NCI-H187 (cell line): ENCODE measurements at places on chromosomes 7 and 10.

DNA sequence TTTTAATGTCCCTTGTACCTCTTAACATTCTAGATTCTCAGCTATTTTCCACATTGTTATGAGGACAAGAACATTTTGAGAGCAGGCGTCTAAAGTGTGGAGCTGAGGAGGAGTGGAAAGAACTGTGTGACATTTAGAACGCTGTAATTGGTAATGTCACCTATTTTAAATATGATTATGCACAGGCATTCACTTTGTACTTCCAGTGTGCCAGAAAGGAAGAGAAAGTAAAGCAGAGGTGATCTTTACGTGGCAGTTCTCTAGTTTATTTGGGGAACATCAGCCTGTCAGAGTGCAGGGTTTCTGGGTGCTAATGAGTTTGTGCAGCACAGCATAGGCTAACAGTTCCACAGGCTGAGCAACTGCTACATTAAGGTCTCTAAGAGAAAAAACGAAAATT is 498.4 kb upstream of the POM121L12 start:
- DNase-seq: no peak

DNA sequence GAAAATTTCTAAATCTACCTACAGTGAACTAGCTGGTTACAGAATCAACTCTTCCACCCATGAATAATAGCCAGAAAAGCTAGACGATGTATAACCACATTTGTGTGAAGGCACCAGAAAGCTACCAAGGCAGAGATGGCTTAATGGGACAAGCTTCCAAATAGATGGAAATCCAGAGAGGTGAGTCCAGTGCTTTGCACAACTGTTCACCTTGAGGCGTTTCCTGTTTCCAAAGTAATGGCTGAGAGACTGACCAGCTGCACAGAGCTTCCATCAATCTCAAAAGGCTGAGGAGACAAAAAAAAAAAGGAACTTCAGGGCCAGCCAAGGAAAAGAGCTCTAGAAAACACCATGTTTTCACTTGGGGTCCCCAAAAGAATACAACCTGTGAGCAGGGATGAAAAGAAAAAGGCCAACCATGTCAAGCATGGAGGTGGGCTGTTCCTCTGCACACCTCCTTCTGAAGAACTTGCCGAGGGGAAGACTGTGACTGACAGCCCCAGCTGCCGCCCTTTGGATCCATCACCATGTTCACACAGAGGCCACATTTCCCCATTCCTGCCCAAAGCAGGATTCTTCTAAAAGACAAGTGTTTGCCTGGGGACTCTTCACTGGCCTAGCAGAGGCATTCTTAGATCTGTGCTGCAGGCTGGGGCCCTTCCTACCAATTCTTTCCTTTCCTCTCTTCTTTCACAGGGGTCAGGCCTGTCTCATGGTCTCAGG is 72.9 kb downstream of the ARHGAP21 start:
- no peak for DNase-seq

DNA sequence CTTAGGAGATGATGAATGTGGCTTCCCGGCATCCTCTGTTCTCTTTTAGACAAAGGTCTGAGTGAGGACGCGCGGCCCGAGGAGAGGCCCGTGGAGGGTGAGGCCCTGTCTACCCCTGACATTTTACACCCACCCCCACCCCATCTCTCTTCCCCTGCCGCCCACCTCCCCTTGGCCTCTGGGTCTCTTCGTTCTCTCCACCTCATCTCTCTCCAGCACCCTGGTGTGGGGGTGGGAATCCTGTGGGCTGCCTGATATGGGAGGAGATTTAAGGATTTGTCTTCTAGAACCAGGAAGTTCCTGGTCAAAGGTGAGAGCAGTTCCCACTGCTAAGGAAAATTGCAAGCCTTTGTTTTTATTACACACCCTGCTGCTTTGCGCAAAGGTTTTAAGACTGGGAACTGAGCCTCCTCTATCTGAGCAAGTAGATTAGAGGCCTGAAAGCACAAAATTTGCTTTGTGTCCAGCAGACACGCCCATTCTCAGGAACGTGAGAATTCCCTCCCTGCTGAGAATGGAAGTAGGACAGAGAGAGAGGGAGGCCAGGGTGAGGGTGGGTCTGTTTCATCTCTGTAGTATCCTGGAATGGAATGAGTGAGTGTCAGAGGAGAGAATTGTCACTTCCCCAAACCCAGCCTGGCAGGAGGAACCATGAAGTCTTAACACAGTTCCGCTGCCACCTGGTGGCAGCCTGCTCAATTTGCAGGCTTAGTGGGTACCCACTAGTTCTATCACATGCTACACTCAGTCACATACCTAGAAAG is 91.2 kb downstream of the GTF2IRD1 start:
- peak; percentile 50 for DNase-seq

GRCh38 chr7:152594801-152595200 is 81.1 kb downstream of the XRCC2 start:
- no peak for DNase-seq

DNA sequence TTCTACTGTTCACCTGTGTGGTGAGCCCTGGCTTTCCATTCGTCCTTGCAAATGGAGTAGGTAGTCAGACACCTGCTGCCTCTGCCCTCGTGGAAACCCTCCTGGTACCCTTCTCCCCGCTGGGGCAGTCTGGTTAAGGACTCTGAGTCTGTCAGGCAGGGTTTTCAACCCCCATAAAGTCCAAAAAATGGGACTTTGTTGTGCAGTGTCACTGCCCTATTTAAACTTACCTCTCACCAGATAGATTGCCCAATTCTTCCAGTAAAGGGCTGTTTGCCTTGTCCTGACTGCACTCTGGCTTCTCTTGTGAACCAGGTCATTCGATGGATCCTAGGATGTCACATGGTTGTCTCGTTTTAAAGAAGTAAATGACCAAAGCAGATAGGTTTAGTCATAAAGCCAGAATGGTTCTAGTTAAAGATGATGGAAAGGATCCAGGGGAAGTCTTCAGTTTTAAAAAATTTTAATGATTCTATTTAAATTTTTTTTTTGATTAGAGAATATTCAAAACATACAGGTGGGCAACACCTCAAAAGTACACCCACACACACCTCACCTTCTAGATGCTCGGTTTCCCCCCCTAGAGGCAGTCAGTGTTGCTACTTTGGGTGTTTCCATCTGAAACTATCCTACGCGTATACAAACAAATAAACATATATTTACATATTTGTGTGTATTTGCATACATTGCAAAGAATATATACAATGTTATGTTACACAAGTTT is 22.0 kb downstream of the TMEM176B start:
- no peak for DNase-seq

DNA sequence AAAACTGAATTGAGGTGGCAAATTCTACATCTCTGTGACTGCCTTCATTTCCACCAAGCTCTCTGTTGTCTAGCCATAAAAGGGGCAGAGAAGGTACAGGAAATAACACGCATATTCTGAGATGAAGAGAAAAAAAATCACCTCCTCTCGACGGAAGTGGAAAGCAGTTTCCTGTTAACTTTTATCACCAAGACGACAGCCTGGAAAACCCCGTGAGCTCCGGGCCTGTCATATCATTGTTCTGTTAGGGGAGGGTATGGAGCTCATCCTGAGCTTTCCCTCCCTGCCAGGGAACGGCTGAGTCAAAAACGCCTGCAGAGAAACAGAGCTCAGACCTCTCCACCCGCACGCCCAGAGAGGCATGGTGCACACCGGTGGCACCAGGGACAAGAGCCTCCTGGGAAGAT is 200.3 kb downstream of the PRPF18 start:
- DNase-seq: no peak

GRCh38 chr7:92534572-92534971 is 6.0 kb downstream of the RBM48 start:
- DNase-seq: no peak
